ENCODE measurements at places on chromosomes 4 and X.

- DNase-seq = no peak
Measured at GRCh38 chr4:140363558-140363957, 9.9 kb upstream of the SCOC start.

DNA sequence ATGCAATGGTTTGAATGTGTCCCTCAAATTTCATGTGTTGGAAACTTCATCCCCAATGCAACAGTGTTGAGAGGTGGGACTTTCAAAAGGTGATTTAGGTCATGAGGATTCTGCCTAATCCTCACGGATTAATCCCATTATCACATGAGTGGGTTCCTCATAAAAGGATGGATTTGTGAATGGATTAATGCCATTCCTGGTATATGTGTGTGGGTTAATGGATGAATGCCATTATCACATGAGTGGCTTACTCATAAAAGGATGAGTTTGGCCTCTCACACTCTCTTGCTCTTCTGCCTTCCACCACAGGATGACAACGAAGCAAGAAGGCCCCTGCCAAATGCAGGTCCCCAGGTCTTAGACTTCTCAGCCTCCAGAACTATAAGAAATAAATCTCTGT lies 30.5 kb upstream of the NEUROG2 start:
- DNase-seq = no peak

- DNase-seq = no peak
Measured at GRCh38 chr4:9983211-9983610, 38.1 kb downstream of the SLC2A9 start.

DNA sequence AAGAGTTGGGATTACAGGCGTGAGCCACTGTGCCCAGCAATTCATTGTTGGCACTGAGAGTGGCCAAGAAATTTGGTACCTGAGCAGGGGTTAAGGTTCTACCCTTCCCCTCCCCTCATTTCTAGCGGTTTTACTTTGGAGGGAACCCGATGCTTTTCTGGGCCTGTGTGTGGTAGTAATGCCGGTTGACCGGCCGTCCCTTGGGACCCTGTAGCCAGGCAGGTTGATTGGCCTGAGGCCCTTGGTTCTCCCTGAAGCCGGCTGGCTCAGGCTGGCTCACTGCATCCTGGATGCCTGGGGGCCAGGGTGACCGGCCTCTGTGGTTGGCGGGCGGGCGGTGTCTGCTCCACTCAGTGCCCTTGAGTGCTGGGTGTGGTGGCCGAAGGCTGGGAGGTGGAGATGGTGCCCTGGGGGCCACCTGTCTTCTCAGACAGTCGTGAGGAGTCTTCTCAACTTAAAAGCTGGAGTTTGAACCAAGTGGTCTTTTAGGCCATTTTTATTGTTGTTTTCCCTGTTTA lies 45.6 kb downstream of the RGS12 start:
- DNase-seq = no peak

DNA sequence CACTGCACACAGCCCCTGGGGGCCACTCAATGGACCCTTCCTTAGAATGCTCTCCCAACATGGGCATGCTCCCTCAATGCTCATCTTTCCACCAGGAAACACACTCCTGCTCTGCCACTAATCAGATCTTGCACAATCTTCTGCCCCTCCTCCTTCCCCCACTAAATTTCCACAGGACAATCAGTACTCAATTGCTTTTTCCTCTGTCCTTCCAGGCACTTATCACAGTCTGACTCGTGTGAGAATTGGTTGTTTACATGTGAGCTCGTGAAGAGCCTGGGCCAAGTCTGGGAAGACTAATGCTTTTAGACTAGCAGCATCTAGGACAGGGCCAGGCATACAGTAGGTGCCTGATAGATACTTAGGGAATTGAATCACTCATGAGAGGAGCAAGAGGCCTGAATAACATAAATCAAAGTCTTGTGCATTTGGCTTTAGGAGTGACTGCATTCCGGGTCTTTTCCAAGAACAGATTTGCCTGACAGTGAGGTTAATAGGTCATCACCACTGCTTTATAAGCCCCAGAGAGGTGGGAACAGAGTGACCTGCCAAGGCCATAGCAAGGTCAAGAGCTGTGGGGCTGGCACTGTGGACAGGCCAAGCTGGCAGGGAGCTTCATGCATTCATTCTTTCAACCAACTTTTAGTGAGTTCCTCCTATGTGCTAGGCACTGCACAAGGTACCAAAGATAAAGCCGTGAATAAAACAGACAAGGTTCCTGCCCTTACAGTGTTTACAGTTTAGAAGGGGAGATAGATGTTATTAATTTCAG lies 55.0 kb downstream of the PRPS1 start:
- no peak for DNase-seq

DNA sequence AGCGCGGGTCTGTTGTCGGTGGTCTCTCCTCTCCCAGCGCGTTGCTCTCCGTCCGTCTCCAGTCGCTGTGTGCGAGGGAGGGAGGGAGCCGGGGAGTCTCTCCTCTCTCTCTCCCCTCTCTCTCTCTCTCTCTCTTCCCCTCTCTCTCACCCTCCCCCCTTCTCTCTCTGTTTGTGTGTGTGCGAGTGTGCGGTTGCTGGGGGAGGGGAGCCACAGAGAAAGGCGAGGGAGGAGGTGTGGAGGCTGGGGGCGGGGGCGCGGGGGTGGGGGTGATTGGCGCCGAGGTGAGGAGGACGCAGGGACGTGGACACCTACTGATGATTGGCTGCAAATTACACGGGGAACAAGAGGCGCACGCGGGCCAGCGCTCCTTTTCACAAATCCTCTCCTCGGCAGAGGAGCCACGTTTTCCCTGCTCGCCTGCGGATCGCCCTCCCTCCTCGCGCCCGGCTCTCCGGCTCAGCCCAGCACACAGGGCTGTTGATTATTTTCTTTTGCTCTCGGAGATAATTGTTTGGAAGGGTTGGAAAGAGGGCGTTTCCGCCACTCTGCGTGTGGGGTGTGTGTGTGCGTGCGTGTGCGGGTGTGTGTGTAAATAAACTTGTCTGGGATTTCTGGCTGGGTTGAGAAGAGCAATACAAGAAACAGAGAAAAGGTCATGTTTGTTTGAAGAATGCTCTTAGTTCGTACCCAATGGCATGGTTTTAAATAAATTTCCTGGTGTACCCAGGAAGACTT lies at the start of gene CXXC4:
CXXC4 (minus strand) TSS at position 73 of the 738 bp plus-strand sequence. CDS start 3,092 bp downstream, outside the sequence.
- no peak for DNase-seq

GRCh38 chr4:1337376-1337831 lies 9.6 kb upstream of the UVSSA start:
- DNase-seq = peak; percentile 18

GRCh38 chr4:119671205-119671604 lies 42.6 kb upstream of the PDE5A start:
- DNase-seq = no peak

DNA sequence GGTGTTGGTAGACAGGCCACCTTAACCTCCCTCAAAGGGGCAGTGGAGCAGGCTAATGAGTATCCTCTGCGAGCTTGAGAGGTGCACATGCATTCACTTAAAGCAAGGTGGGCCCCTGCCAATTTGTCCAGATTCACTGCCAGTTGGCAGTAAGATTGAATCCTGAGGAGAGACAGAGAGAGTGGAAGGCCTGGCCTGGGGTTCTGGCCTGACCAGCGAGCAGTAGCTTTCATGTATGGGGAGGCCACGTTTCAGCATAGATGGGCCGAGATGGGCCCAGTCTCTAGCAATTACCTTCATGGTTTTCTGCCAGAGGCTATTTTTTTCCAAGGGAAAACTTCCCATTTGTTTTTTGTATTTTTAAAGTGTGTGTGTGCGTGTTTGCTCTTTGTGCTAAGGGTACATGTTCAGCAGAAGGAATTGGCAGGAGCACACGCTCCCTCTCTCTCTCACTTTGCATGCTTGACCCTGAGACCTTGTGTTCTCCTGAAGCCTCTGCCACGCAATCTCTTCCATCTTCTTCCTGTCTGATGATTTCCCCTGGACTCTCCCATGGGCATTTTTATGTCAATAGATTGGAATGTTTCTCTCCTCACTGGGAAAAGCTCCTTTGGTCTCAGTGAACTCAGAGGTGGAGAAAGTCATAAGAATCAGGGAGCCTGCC lies 215.8 kb upstream of the SFRP2 start:
- DNase-seq = no peak

- no peak for DNase-seq
Measured at GRCh38 chr4:122952028-122952427, 29.6 kb upstream of the NUDT6 start.

DNA sequence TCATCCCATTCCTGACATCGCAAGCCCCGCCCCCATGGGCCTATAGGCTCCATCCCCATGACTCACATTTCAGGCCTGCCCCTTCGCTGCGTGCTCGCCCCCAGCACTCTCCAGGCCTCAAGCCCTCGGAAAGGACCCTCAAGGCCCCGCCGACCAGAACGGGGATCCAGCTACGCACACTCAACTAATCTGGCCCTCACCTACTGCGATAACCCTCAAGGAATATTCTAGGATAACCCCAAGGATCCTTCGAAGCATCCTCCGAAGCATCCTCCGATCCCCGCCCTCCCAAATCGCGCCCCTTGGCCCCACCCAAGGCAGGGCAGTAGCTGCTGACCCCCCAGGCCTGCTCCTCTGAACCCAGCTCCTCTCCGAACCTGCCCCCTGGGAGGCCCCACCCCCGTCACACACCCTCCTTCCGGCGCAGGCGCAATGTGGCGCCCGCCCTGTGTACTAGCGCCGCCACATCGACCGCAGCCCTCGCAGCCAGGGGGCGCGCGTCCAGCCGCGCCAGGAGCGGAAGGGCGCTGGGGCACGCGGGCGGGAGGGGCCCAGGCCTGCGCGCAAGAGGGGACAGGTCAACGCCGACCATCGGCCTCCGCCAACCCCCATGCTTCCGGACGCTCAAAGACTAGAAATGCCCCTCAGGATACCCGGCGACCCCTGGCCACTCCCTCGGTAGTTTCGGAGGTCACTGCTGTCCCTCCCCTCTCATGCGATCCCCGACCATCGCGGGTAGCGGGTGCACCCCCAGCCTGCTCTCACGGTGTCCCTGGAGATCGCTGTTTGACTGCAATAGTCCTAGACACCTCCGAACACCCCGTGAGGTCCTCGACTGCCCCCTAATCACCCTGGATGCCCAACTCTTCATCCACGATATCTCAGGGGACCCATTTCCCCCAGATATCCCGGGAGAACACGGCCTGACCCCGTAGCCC lies 6.4 kb upstream of the MAGIX start:
- DNase-seq = peak; percentile 60

- DNase-seq = no peak
Measured at GRCh38 chr4:80202741-80203553, 5.6 kb downstream of the PRDM8 start.

- no peak for DNase-seq
Measured at GRCh38 chr4:168707205-168707604, 210.4 kb downstream of the PALLD start.

DNA sequence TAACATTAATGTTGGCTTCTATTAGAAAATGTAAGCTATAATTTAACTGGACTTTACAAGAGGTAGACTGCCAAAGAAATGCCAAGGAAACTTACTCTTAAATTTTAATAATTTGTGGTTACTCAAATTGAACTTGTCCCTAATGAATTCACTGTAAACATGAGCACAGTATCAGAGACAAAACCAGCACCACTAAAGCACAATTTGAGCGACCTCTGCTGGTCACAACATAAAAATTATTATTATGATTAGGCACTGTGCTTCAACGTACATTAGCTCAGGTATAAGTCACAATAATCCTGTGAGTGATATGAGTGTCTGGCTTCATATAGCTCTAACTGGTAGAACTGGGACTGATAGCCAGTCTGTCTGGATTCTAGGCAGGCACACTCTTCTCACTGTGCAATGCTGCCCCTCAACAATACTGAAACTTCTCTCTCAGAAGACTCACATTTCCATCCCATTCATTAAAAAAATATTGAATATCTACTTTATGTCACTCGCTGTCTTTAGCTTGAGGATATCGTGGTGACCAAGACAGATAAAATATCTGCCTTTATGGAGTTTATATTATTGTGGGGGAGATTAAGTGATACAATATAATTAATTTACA lies 8.0 kb downstream of the NUDT6 start:
- DNase-seq = no peak

GRCh38 chrX:7263961-7264360 lies 116.0 kb upstream of the PUDP start:
- no peak for DNase-seq

DNA sequence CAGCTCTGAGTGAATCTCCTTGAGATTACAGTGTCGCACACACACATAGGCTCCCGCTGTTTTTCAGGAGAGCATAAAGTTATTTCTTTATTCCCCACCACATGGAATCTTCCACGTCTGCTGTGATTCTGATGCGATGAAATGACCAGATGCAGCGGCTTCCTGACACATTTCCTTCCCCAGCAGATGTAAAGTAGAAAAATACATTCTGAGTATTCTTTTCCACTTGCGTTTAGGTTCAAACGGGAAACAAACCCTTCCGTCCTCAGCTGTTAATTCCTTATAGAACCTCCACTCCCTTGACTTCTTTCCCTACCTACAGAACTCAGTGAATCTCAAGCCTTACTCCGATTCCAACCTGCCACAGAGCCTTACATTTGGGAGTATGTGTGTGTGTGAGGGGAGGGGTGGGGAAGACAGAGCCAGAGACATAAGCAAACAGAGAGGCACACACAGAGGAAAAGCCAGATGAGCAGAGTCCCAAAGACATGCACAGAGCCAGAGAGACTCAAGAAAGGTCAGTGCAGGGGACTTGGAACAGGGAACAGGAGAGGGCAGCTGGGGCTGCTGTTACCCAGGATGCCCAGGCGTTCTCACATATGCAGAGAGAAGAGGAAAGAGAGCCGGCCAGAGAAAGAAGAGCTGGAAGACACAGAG lies 47.3 kb downstream of the SETD7 start:
- DNase-seq = no peak

DNA sequence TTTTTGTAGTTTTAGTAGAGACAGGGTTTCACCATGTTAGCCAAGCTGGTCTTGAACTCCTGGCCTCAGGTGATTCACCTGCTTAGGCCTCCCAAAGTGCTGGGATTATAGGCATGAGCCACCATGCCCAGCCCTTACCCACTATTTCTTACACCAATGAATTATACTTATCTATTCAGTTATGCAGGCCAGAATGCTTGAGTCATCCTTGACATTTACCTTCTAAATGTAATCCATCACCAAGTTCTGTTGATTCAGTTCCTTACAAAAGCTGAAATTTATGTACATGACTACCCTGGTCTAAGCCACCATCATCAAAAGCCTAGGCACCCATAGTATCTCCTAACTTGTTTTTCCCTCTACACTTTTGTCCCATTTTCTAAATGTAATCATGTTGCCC lies 585.7 kb downstream of the IL15 start:
- DNase-seq = no peak

- no peak for DNase-seq
Measured at GRCh38 chr4:169096221-169096620, 86.2 kb upstream of the CBR4 start.

DNA sequence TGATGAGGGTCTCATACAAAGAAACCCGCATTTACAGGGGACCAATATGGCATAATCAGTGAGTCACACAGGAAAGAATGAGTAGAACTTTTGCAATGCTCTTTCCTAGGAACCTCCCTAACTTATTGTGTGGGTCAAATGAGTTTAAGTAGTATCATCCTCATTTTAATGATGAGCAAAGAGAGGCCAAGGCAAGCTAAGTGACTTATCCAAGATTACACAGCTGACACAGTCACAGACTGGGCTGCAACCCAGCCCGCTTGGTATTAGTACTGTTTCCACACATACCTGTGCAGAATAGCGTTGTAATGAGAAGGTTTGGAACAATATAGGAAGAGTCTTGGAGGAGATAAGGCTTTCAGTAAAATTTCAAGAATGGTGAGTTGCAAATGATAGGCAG lies 91.0 kb upstream of the PPP1R2C start:
- DNase-seq = no peak

Measured in activated naive CD8-positive, alpha-beta T cell treated with anti-CD3 and anti-CD28 coated beads, Interleukin-2, amount 50 U/mL, for 16 hours (primary cell).